ENCODE measurements at places on chromosomes 2 and 18.

DNA sequence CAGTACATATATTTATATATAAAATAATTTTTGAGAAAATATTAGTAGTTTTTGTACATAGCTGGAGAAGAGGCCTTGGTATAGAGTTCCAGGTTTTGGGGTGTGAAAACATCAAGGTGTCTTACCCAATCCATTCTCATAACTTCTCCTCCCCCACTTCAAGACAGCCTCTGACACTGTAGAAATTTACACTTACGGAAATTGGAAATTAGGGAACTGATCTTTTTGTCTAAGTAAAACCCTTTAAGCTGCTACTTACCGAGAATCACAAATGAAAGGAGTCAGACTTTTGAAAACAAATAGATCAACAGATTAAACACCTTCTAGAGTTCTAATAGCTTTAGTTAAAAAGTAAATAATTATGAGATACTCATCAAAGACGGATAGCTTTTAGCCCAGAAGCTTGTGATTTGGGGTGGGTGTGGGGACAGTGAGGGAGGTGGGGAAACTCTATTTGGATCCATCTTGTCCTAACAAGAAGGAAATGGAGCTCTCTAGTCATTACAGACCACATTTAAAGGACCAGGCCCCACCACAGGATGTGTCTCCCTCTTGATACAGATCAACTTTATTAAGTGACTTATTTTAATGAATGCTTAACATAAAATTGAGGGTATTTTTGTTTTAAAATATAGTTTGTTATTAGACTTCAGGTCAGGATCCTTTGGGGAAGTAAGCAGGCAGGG lies 11.1 kb upstream of the FBXO11 start:
- DNase-seq = no peak

DNA sequence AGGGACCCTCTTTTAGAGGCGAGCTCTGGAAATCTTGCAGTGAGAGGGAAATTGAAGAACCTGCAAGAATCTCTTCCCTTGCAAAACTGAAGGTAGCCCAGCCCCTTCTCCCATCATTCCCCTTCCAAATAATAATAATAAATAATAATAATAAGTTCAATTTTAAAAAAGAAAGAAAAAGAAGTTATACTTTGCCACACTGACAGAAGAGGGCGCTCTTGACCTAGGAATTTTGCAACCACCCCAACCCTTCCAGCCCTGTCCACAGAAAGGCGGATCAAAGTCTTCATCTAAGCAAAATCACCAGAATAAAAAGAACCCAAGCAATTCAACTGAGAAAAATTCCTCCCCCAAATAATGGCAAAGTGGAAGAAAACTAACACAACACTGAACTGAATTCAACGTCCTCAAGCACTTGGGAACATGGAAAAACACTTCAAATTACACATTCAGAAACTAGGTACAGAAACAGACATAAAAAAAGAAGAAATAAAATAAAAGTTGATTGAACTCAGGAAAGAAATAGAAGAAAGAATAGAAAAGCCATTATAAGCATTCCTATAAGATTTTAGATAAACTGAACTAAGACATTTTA lies 98.9 kb upstream of the GLS start:
- peak; percentile 71 for DNase-seq

DNA sequence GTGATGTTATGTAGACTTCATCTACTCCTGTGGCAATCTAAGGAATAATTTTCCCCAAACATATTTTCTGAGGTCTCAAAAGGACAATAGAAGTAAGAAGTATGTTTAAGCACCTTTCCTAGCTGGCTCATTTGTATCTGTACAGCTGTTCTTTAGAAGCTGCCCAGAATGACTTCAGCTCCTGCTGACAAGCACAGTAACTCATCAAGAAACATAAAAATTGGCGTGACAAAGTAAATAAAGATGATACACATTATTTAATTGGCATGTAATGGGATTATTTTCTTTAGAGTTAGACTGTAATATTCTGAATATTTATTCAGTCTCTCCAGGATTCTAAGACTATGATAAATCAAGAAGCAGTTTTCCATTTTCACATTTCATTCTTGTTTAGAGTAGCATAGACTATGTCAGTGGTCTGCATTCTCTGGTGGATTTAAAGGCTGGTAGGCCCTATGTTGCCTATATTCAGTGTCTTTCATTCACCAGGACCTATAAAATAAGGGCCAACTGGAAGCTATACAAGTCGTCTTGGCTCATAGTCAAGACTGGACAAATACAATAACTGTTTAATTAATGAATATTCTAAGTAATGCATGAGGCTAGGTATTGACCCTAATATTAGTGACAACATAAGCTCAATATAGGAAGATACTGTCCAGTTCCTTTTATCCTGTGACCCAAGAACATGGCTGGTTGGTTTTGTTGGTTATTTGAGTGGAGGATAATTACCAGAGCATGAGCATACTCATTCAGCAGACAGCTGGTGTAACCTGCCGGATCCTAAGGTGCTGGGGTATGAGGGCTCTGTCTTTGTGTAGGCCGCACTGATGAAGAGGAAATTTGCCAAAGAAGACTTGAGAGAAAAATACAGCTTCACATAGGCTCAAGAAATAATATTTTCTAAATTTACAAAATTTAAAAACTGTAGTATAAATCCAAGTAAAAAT lies 107.0 kb downstream of the PDE1A start:
- DNase-seq = no peak

GRCh38 chr2:73982140-73982617 lies 2.5 kb upstream of the TET3 start:
- peak; percentile 43 for DNase-seq

DNA sequence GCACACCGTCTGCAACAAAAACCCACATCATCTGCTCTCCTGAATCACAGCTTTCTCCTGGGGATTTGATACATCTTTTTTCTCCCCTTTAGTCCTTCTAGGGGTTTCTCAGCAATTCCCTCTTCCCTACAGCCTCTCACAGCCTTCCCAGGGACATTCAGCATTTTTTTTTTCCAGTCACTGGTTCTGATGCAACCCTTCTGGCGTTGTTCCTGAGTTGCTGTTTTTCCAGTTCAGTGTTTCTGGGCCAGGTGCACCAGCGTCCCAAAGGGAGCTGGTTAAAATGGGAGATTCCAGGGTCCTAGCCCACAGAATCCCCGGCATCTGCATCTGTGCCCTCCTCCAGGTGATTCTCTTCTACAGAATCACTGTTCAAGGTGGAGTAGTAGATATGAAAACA lies 36.1 kb downstream of the ADCY3 start:
- peak; percentile 67 for DNase-seq

- DNase-seq = peak; percentile 46
These were observed 63.0 kb upstream of the MSH2 start for GRCh38 chr2:47339745-47340541.

DNA sequence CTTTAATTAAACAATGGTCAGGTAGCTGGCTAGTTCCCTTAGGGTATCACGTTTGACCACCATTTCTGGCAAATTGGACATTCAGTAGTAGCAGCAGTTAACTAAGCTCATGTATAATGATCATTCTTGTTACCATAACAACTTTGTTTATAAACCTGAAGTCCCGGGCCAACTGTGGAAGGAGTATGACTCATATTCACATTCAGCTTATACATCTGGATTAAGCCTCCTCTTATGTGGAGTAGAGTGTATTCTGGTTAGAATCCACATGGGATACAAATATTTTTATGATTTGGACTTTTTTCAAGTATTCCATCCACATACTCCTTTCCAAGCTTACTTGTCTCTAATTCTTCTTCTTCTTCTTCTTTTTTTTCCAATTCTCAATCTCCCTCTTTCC lies 70.3 kb upstream of the ZSWIM2 start:
- DNase-seq = peak; percentile 71

GRCh38 chr2:28927469-28927868 lies 33.0 kb downstream of the WDR43 start:
- DNase-seq = no peak

DNA sequence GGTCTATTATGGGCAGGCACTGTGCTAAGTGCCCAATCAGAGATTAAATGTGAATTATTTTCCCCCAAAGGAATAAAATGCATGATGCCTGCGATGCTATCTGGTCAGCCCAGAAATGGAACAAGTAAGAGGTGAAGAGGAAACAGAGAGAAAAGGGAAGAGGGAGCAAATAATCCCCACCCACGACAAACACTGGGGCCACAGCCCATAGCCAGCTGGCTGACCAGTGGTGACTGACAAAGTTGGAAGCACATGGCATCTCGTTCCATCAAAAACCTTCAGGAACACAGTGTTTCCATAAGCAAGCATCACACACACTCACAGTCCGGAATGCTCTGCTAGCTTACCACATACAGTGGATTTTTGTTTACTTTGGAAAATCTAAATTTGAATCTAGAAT lies 21.1 kb upstream of the COX7A2L start:
- DNase-seq = no peak

- DNase-seq = no peak
These were observed 28.9 kb downstream of the PRKRA start for GRCh38 chr2:178422097-178422496.

- no peak for DNase-seq
These were observed 250.6 kb upstream of the KCNJ3 start for GRCh38 chr2:154447727-154448418.

- no peak for DNase-seq
These were observed 17.5 kb upstream of the LONRF2 start for GRCh38 chr2:100339823-100340222.

- DNase-seq = no peak
These were observed 6.9 kb upstream of the CASP10 start for GRCh38 chr2:201176081-201176481.

DNA sequence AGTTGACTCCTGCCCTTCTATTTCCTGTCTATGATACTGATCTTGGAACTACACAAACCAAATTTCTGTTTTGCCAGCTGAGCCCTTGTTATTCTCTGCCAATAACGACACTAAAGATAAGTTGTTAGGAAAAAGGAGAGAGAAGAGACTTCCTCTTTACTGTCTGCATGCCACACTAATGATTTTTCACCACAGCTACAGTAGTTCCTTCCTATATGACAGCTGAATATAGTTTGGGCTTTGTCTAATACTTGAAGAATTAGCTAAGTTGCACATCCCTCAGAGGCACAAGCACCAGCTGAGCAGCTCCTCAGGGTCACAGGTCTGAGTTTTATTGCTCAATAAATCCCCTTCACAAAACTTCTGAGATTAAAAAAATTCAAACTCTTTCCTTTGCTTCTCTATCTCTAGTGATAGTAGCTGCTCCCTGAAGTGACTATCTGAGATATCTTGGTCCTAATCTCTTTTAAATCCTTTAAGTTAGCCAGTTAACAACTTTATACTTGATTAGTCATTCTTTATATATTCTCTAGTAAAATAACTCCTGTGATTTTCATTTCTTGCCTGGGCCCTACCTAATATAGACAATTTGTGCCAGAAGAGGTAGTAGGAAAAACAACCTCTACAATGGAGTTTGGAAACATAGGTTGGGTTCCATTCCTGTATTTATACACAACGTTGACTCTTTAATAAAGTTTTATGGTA lies 253.0 kb upstream of the CNTNAP5 start:
- no peak for DNase-seq

- DNase-seq = no peak
These were observed 55.1 kb downstream of the MYO7B start for GRCh38 chr2:127590386-127591190.

DNA sequence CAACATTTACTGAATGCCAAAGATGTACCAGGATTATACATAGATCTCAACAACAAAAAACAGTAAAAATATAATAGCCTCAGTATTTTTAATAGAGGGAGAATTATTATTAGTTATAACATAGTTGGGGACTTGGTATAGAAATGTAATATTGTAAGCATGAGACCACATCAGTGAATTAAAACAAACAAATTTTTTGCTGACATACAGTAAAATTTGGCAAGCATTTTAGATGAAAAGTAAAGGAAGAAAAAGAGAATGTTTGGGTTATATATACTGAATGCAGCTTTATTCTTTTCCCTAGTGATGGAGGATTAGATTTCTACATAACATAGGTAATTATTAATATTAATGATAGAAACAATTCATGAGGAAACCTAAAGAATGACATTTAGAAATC lies 10.9 kb downstream of the CPS1 start:
- DNase-seq = no peak

GRCh38 chr18:69365658-69366057 lies 35.0 kb upstream of the DOK6 start:
- no peak for DNase-seq

- DNase-seq = no peak
These were observed 133.4 kb upstream of the NABP1 start for GRCh38 chr2:191544461-191545062.

DNA sequence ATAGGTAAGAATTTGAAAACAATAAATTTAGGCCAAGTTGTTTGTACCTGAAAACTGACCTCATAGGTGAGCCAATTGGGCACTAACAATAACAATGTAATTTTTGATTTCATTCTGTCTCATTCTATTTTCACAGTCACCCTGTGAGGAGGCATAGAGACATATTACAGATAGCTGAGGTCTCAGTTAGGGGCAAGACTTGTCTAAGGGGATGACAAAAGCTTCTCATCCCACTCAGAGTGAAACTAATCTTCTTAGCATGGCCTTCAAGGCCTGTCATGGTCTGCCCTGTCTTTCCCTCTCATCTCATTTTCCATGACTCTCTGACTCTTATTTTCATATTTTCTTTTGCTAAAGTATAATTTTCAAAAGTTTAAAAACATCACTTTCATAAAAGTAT lies 562.0 kb upstream of the TNP1 start:
- DNase-seq = no peak

DNA sequence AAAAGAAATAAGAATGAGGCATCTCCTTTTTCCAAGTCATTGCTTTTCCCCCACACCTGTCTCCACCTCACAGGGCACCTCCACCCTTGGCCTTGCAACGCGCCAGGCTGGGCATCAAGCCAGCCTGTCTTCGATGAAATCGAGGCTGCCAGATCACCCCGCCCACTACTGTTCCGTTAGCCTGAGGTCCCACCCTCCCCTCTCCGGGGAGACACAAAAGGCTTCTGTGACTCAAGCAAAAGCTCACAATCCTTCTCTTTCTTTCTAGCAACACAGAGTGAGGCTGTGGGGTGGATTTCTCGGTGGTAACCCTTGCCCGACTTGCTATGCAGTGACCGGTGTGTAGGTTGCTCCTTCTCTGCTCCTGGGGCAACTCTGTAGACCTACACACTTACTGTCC lies 9.9 kb downstream of the TNP1 start:
- no peak for DNase-seq

- DNase-seq = no peak
These were observed 549 bp upstream of the PSMD14 start for GRCh38 chr2:161307676-161308075.

DNA sequence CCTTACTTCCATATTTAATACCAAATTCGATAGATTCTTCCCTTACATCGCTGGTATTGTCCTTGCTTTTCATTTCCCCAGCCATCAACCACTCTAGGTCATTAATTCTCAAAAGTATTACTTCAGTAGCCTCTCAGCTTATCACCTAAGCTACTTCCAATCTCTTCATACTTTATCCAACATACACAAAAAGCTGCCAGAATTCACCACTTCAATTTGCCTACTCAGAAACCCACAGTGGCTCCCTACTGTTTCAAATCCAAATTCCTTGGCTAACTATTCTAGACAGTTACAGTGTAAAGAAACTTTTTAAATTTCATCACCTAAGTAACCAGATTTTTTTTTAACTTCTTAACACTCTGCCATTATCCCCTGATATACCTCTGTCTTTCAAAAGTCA lies 4.7 kb downstream of the SLC25A12 start:
- no peak for DNase-seq

- peak; percentile 9 for DNase-seq
These were observed 94.5 kb upstream of the FN1 start for GRCh38 chr2:215530191-215530968.

GRCh38 chr2:217431577-217432269 lies 571.1 kb downstream of the TNS1 start:
- no peak for DNase-seq

Data from AG10803 (cell line).